Activated CD4-positive, alpha-beta T cell treated with anti-CD3 and anti-CD28 coated beads for 36 hours (primary cell): ENCODE measurements at places on chromosomes 2 and 18.
A peak's percentile ranks its signal among the peaks of the same experiment; 100 is the strongest.

- no peak for DNase-seq
Observed at GRCh38 chr18:53785811-53786210, 438.7 kb downstream of the MBD2 start.

DNA sequence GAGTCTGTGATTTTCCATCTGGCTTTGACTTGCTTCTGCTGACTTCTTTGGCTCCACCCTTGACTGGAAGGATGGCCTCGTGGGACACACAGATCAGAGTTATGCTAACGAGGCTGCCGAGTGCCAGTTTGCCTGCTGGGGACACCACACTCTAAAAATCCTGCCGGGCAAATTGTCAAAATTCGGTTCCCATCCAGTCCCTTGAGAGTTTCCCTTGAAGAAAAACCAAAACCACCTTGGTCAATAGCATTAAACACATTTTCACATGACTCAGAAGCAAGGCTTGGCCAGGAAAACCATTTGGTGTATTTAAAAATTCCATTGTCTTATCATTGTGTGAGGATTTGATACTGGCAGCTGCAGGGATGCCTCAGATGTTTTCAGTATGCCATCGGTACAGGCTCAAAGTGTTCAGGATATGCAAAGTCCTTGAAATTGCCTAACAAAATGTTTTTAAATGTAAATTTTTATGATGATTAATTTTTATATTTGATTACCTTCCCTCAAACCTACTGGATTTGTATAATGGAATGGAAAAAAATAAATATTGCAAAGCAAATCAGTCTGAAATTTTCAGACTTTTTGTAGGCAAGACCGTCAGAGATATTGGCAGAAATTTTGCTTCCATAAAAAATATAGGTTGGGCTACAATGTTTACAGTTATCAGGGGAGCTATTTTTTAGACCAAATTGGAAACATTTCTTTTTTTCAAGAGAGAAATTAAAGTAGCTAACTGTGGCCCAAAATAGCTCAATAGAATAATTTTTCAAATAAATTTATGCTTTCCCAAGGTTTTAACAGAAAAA, 41.6 kb downstream of the KCNE4 start:
- no peak for DNase-seq

GRCh38 chr2:147689220-147689909, 155.5 kb upstream of the ACVR2A start:
- DNase-seq: no peak

- no peak for DNase-seq
Observed at GRCh38 chr2:62801110-62801509, 95.6 kb downstream of the EHBP1 start.

DNA sequence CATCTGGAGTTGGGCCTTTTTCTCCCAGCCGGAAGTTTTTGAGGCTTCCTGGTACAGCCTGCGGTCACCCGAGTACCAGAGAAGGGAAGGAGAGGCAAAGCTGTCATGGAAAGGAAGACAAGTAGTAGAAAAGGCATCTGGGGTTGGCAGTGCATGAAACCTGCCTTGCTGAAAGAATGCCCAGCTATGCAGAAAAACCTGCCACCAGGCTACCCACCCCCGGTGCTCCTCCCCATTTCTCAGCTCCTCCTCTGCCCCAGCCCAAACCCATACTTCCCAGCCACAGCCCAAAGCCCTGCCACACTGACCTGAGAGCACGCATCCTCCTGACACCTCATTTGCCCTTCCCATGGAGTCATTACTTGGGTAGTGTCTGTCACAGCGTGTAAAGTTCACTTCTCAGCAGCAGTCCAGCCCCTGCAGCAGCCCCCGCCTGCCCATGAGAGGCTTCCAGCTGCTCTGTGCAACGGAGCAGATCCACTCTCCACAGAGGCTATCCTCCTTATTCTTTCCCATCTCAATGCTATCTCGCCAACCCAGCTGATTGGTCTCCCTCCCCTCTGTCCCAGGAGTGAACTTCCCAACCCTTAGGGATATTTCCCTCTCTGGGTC, 40.4 kb upstream of the MAL start:
- no peak for DNase-seq

- peak; percentile 70 for DNase-seq
Observed at GRCh38 chr18:59927246-59927825, 27.5 kb downstream of the PMAIP1 start.

- DNase-seq: no peak
Observed at GRCh38 chr2:35989503-35989902, 366.1 kb upstream of the CRIM1 start.

DNA sequence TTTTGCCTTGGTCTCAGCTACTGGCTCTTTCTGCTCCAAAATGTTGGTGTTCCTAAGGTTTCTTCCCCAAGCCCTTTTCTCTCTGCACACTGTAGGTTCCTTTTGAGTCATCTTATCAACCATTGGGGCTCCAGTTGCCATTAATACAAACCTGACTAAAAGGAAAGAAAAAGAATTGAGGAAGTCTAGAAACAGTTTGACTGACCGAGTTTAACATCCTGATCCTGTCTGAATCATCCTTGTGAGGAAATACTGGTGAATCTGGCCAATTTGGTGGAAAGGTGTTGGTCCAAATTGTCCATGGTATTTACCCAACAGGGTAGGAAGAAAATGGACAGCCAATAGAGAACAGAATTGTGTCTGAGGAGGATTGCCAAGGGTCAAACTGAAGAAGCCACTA, 38.3 kb downstream of the CRYGD start:
- no peak for DNase-seq

GRCh38 chr2:230660294-230661060, 52.2 kb upstream of the CAB39 start:
- peak; percentile 77 for DNase-seq

- no peak for DNase-seq
Observed at GRCh38 chr2:226304308-226304707, 495.3 kb downstream of the IRS1 start.

GRCh38 chr2:217859926-217860325, 142.9 kb downstream of the TNS1 start:
- DNase-seq: no peak

GRCh38 chr2:201144101-201145051, 28.4 kb downstream of the CFLAR start:
- DNase-seq: no peak

DNA sequence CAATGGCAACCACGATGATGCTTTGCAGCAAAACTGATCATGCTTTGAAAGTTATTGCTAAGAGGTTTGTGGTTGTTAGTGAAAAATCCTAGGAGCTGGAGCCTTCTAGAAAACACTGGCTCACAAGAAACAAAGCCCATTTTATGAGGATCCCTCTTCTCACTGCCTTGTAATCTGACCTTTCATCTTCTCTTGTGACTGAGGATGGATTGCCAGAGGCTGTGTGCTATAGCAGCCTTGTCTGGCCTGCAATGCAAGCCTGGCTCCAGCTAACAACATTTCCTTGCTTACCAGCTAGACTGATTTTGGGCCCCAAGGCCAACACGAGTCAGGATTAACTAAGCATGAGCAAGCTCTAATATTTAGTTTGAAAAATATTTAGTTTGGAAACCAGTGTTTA, 13.1 kb downstream of the PIEZO2 start:
- DNase-seq: no peak

- DNase-seq: no peak
Observed at GRCh38 chr2:212682937-212683336, 144.3 kb upstream of the ERBB4 start.

GRCh38 chr2:168137510-168138180, 109.8 kb downstream of the STK39 start:
- DNase-seq: no peak

- no peak for DNase-seq
Observed at GRCh38 chr2:179177694-179178093, 86.9 kb downstream of the SESTD1 start.

- no peak for DNase-seq
Observed at GRCh38 chr2:207952564-207953345, 72.6 kb downstream of the PLEKHM3 start.

GRCh38 chr2:176130147-176130956, 847 bp downstream of the HOXD8 start:
- peak; percentile 54 for DNase-seq

GRCh38 chr2:99140860-99141109, 722 bp upstream of the C2orf15 start:
- no peak for DNase-seq

DNA sequence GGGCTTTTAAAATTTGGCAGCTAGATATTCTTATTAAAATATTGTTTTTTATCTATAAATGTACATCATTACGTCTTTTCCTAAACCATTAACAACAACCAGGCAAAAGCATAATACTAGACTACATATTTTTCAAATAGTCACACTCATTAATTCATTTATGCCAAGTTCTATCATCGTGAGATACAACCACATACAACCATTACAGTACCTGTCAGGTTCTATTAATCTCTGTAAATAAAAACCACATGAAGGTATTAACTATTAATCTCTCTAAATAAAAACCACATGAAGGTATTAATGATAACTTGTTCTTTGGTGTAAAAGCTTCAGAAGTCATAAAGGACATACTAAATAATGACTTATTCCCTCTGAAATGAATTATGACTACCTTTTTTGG, 432.7 kb downstream of the TMX3 start:
- DNase-seq: no peak

GRCh38 chr2:182587831-182588230, 128.2 kb upstream of the DNAJC10 start:
- no peak for DNase-seq

DNA sequence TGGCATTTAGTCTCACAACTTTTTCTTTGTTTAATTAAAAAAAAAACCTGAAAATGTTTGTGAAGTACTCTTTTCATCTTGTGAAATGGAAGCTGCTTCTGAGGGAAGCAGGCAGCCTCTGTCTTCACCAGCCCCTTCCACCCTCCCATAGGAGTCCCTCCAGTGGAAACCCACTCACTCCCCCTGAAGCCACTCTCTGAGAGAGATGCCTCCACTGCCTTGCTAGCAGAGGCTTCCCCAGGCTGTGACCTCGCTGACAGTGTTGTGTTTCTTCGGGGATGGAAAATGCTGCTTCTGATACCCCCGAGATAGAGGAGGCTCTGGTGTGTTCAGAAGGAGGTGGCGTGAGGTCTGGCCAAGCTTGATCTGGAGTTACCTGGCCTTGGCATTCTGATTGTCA, 59.9 kb downstream of the SH3RF3 start:
- DNase-seq: no peak

DNA sequence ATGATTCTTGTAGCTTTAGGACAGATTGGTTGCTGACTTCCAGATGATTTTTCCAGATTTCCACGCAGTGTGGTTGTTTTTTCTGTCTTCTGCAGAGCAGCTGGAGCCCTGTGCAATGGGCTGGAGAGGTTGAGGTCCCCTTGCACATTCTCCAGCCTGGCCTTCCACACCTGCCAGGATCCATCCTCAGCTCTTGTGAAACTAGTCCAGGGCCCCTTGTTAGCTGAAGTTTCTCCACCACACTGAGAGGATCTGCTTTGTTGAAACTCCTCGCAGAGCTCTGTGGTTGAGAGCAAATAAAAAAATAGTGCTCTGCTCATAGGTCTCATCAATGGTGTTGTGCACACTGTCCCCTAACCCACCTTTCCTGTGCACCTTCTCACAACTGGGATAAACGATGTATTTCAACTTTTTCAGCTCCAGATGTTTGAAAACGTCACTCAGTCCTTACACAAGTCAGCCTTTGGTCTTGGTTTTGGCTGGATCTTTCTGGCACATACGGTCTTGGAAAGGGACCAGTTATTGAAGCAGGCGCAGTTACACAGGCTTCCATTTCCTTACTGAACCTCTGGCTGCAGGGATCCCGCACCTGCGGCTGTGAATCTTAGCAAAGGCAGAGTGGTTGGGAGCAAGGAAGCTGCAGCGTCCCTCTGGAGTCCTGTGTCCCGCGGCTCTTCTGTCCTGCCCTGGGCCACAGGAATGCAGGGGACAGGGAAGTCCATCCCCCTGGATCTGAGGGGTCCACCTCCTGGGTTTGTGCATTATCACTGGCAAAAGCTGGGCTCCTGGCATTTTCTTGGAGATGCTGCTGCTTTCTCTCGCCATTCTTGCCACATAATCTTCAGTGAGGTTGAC, 272.0 kb upstream of the DSEL start:
- DNase-seq: no peak

GRCh38 chr2:179239838-179240237, 24.8 kb downstream of the SESTD1 start:
- no peak for DNase-seq

DNA sequence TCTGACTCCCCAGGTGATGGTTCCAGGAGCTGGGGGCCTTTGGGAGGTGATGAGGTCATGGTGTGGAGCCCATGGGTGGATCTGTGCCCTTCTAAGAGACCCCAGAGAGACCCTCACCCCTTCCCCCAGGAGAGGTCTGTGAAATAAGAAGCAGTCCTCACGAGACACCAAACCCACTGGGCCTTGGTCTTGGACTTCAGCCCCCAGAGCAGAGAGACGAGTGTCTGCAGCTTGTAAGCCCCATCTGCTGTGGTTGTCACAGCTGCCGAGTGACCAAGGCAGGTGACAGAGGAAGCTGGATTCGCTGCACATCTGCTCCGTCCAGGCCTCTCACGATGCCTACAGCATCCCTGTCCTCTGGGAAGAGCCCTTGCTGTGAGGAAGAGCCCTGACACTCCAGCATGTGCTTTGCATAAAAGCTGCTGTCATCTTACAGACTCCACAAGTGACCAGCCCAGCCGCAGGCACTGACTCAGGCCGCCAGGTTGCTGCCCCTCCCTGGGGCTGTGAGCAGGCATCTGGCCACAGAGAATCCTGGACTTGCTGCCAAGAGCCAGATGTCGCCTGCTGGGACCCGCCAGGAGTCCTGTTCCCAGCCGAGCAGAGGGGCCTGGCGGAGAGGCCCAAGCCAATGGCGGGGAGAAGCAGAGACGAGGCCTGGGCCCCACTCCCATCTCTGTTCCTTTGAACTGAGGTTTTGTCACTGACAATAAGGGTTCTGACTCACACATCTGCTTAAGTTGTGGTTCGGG, 150.8 kb downstream of the PXDN start:
- DNase-seq: no peak

- DNase-seq: peak; percentile 78
Observed at GRCh38 chr2:15939854-15940660, at the start of gene MYCN. Gene MYCN (plus strand): TSS chr2:15940550. CDS start chr2:15942065, 1,515 bp downstream.

DNA sequence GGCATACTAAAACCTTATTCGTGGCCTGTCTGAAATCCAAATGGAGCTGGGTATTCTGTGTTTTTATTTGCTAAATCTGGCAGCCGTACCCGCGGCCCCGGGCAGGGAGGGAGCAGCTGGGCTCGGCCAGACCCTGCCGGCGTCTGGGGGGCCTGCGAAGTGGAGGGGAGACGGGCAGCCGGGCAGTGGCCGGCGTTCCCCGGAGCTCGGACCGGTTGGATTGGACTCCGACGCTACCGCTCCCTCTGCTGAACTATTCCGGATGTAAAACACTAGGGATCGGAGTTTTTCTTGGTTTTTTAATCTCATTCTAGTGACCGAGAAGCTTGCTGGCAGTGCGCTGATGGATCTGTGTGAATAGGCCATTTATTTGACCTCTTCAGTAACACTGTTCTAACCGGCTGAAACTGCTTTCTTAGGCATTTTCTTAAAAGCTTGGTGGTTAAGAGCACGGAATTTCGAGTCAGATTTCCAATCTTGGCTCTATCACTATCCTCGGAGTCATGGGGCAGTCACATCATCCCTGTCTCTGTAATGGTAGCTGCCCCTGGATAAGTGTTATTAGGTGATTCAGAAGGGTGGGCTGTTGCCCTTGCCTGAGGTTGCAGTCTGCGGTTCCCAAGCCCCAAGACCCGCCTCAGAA, 694 bp downstream of the UNC50 start:
- peak; percentile 20 for DNase-seq
